CD4-positive, alpha-beta T cell treated with Interleukin-6 for 4 hours (primary cell): ENCODE measurements at places on chromosomes 13 and 19.

DNA sequence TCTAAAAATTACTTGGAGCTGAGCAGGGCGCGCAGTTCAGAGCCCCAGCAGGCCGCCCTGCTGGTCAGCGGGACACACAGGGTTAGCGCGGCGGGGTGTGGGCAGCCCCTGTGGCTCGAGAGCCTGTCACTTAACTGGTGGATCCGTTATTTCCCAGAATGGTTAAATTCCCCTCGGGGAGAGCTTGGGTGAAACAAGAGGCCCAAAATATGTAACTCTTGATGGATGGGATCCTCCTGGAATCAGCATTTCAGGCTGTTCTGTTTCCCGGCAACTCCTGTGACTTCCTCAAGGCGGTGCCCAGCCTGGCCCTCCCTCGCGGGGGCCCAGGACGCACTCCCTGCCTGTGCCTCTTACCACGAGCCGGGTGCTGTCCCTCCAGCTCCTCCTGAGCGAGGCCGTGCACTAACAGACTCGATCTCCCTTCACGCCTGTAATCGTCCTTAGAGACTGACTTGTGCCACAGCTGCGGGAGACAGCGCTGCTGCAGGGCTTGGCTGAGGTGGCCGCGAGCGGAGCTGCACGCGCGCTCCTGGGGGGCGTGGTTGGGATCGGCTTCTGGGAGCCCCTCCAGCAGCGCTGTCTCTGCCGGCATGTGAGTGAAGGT lies 9.7 kb downstream of the PTBP1 start:
- DNase-seq = no peak

DNA sequence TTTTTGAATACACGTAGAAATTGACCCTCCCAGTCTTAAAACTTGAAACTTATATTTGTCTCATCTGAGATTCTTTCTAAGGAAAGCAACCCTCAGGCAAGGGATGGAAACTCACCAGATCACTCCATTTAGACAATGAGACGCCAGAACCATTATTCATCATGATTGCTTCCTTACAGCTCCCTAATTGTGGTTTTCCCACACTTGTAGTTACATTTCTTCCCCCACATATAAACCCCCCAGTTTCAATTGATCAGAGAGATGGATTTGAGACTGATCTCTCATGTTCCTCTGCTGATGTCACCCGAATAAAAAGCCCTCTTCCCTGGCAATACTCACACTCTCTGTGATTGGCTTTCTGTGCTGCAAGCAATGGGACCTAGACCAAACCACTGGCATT lies 197.9 kb upstream of the STARD13 start:
- no peak for DNase-seq

DNA sequence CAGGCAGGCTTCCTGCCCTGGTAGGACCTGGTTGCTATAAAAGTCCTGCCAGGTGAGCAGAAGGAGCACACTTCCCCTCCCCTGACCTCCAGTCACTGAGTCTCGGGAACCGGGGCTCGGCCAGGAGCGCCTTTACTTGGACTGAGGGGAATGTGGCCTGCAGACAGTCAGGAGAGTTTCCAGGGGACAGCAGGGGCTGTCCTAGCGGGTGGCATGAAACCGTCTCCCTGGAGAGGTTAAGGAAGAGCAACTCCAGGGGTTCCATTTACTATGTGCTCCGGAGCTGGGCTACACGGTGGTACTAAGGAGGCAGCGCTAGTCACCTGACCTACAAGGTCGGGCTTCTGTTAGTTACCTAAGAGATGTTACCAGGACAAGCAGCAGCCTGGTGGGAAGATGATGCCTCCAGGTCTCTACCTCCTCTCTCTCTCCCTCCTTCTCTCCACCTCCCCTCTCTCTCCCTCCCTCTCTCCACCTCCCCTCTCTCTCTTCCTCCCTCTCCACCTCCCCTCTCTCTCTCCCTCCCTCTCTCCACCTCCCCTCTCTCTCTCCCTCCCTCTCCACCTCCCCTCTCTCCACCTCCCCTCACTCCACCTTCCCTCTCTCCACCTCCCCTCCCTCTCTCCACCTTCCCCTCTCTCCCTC lies 4.1 kb upstream of the CNOT3 start:
- peak; percentile 22 for DNase-seq

DNA sequence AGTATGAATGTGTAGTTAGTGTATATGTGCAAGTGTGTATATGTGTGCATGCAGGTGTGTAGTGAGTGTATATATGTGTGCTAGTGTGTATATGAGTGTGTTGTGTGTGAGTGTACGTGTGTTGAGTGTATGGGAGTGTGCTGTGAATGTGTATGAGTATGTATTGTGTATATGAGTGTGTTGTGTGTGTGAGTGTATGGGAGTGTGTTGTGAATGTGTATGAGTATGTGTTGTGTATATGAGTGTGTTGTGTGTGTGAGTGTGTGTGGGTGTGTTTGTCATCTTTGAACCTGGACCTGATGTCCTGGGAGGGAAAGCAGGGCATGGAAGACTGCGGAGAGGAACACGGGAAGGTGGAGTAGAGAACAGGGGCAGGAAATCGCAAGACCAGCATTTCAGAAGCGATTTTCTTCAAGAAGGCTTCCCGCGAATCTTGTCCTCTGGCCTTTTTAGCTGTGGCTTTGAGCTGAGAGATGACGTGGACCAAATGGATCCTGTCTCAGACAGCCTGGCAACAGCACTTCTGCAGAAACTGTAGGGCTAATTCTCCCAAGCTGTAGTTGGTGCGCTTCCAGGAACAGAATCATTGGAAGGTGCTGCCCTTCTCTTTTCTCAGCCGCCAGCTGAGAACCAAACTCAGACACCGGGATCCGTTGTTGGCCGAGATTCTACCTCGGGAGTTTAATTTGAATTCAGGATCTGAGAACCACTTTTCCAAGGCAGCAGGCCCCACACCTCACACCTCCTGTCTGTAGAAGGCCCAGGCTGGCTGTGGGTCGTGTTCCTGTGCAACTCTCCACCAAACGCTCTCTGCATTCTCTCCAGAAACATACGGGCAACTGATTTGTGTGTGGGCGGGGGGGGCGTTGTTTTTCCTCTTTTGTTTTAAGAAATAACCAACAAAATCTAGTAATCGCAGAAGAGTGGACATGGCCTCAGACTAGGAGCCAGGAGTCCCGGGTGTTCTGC lies 94.7 kb upstream of the RAP2A start:
- DNase-seq = no peak

- DNase-seq = no peak
Measured at GRCh38 chr19:622666-623065, 10.7 kb downstream of the POLRMT start.

DNA sequence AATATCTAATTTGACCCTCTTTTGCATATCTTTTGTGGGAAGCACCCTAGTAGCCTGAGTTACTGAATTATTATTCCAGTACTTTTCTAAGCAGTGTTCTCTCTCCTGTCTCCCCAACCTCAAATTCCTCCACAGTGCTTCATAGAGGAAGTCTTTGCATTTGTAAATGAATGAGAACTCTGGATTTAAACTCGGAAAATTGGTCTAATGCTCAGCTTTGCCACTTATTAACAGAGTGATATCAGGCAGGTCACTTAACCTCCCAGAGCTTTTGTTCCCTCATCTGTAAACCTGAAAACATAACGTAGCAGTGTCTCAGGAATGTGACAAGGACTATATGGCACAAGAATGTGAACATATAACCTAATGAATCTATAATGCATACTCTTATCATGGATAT lies 26.2 kb downstream of the FREM2 start:
- no peak for DNase-seq

DNA sequence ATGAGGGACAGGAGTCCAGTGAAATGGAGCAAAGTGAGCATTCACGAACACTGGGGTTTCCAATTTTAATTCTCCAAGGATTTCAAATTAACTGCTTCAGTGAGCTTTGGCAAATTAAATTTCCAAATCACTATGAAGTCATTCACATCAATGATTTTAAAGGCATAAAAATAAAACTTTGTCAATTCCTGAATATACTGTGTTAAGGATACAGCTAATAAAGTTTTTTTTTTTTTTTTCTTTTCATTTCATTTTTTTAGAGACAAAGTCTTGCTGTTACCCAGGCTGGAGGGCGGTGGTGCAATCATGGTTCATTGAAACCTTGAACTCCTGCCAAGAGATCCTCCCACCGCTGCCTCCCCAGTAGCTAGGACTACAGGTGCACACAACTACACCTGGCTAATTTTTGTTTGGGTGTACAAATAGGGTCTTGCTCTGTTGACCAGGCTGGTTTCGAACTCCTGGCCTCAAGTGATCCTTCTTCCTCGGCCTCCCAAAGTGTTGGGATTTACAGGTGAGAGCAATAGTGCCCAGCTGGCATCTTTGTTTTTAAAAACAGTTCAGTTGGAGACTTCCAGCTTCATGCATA lies 21.9 kb downstream of the RBM26 start:
- no peak for DNase-seq
